ENCODE measurements at places on chromosomes 3 and 15.

DNA sequence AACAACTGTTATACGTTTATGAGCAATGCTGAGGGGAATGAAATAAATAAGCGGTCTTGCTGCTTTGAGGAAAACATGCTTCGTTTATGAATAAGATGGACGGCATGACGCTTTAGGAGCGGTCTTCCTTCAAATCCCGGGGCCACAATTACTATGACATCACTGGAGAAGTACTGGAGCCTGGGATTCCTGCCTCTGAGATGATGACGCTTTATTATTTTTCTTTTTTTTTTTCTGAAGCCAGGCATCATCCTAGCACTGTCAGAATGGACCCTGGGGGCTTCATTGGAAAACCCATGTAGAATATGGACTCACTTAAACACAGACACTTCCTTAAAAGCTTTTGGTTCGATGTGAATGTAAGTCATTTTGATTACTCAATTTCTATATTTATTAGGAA is 52.5 kb upstream of the FOXP1 start:
- ATAC-seq, result no peak

DNA sequence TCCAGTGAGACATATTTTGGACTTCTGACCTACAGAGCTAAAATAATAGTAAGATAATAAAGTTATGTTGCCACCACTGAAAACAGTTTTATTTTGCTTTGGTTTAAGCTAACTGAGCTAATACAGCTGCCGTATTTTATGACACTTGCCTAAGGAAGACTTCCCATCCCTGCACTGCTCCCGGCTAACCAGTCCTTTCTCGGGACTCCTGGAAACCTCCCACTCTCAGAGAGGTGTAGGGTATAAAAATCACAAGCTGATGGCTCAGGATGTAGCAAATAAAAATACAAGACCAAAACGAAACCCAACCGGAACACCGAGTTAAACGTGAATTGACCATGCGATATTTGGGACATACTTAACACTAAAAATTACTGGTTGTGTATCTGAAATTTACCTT is 448 bp upstream of the KBTBD12 start:
- ATAC-seq, result no peak

- ATAC-seq, result peak; percentile 98
Observed at GRCh38 chr3:51718547-51719409, 11.9 kb downstream of the GRM2 start.

GRCh38 chr3:109070211-109070610 is 47.7 kb downstream of the MORC1 start:
- no peak for ATAC-seq

DNA sequence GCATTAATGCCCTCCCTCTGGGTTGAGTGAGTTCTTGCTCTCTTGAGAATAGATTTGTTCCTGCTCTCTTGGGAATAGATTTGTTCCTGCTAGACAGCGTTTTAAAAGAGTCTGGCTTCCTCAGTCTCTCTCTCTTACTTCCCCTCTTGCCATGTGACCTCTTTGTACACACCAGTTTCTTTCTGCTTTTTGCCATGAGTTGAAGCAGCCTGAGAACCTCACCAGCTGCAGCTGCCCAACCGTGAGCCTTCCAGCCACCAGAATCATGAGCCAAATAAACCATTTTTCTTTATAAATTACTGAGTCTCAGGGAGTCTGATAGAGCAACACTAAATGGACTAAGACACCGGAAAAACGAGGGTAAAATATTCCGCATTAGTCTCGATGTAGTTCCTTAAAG is 253.6 kb downstream of the CNTN6 start:
- no peak for ATAC-seq

DNA sequence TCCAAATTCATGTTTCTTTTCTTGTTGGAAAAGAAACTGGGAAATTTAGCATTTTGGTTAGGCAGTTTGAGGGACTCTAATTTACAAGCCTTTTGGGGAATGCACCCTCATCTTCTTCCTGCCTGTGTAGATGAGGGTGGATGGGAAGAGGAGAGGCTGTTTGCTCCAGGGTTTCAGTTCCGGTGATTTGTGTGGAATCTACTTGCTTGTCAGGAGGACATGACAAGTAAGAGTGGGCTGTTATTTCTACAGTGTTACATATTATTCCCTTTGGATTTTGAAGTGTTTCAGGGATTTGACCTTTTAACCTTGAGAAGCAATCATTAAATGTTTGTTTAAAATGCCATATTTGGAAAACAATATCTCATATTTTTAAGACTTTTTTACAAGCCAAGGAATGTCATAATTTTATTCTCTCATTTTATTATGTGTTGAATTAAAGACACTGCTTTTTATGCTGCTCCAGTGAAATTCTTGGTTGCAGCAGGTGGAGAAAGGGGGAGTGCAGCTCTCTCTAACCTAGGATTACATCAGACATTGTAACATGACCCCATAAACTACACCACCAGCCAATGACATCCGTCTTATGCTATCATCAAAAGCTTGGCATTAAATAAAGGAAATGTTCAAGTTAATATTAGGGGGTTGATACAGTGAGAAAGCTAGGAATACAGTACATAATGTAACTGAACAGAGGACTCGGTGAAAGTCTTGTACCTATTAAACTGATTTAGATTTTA is 30.2 kb downstream of the PLAAT1 start:
- no peak for ATAC-seq

GRCh38 chr15:77870195-77871065 is 207.1 kb downstream of the TBC1D2B start:
- peak; percentile 83 for ATAC-seq

DNA sequence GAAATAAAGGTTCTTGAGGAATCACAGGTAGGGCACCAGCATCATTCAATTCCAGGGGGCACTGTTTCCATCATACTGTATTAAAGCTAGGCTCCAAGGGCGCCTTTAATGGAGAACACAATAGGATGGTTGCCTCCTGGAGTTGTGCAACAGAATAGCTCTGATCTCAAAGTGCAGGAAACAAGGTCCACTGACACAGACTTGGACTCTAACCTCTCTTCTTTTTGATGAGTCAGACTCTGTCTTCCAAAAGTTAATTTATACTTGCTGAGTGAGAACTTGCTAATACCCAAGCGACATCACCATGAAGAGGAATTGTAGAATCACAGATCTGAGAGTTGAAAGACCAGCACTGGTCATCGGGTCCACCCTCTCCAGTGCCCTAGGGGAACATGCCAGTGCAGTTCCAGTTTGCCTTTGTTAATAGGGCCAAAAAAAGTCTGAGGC is 94.4 kb upstream of the PHLDB2 start:
- no peak for ATAC-seq

DNA sequence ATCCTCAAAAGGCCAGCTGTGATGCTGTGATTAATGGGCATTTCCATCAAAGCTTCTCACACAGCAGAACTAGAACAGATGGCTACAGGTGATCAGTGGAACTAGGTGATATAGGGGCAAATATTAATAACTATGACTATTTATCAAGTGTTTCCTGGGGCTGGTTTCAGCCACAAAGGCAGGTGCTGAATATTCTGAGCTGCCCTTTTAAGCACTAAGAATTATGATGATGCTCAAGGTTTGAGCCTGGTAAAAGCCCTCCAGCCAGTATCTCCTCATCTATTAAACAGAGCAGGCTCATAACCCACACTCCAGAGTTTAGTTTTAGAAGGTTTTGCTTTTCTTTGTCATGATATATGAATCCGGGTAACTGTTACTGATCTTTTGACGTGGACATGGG is 129.5 kb upstream of the ACP3 start:
- no peak for ATAC-seq

DNA sequence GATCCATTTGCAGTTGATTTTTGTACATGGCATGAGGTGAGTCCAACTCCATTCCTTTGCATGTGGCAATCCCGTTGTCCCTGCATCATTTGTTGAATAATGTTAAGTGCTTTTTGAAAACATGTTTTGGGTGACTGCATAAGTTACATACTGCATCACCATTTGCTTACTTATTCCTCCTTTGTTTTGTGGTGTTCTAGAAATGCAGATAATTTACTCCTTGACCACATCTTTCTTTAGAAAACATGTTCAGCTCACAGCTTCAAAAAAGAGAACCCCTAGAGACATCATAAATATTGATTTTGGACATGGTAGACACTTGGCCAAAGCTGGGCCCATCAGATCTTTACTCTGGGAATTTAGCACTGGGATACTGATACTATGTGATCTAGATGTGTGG is 135.3 kb upstream of the DAZL start:
- ATAC-seq, result no peak

GRCh38 chr15:89514596-89515406 is 18.4 kb upstream of the RHCG start:
- ATAC-seq, result no peak

DNA sequence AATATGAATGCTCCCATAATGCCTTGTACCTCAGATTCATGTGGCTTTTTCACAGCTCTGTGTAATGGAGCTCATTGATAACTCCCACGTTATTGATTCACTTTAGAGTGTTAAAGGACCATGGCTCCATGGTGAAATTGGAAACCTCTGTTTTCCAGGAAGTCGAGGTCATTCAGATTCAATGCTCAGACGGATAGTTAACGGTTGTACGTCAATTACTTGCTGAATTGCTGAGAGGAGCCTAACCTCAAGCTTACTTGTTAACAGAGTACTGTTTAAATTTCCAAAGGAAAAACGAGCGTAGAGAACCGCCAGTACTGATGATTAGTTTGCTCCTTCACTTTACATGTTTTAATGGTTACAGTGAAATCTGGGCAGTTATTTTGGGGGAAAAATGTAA is 11.1 kb downstream of the ABHD17C start:
- no peak for ATAC-seq

GRCh38 chr3:126542340-126543241 is 16.1 kb downstream of the C3orf22 start:
- ATAC-seq, result no peak

DNA sequence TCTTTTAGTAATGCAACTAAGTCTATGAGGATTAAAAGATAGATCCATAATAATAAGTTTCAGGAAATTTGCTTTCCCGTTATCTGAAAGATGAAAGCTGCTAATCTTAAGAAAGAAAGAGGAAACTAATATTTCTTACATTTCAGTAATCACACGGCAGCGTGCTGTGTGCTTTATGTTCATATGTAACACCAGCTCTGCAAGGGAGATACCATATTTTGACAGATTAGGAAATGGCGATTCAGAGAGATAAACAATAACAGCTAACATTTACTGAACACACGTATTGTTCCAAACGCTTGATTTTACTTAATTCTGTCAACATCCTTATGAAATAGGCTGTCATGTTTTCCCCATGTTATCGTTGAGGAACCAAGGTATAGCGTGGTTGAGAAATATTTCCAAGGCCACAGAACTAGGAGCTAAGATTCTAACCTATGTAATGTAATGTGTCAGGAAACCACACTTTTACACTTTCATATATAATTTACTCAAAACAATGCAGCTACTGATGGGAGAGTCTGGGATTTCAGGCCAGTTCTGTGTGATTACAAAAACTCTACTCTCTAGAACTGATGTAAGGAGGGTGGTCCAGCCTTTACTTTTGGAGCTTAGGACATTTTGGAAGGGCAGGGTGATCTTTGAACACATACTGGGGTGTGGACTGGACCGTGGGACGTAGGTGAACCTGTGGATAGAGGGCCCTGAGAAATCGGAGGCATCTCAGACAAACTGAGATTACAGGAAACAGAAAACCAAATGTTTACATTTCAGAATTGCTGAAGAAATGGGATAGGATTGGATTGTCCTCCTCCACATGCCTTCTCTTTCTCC is 100.6 kb downstream of the IL1RAP start:
- ATAC-seq, result no peak

- no peak for ATAC-seq
Observed at GRCh38 chr3:193767353-193768069, 174.5 kb downstream of the OPA1 start.

GRCh38 chr3:150261418-150261817 is 146.7 kb upstream of the TSC22D2 start:
- ATAC-seq, result no peak

GRCh38 chr15:71261909-71262308 is 146.6 kb downstream of the THSD4 start:
- peak; percentile 92 for ATAC-seq

DNA sequence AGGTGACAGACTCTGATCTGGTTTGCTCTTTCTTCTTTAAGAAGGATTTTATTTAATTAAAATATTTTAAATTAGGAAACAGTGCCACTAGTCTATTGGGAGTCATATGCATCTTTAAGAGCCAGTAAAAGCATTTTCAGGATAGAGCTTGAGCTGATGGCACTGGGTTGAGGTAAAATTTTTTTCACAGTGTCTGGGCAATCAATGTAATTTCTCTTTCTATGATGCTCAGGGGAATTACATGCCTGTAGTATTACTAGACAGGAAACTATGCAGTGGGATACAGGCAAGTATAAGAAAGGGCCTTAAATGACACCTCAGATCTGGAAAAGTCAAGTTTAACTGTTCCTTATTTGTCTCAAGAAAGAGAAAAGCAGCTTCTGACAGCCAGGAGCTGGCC is 76.4 kb downstream of the GAP43 start:
- peak; percentile 82 for ATAC-seq

DNA sequence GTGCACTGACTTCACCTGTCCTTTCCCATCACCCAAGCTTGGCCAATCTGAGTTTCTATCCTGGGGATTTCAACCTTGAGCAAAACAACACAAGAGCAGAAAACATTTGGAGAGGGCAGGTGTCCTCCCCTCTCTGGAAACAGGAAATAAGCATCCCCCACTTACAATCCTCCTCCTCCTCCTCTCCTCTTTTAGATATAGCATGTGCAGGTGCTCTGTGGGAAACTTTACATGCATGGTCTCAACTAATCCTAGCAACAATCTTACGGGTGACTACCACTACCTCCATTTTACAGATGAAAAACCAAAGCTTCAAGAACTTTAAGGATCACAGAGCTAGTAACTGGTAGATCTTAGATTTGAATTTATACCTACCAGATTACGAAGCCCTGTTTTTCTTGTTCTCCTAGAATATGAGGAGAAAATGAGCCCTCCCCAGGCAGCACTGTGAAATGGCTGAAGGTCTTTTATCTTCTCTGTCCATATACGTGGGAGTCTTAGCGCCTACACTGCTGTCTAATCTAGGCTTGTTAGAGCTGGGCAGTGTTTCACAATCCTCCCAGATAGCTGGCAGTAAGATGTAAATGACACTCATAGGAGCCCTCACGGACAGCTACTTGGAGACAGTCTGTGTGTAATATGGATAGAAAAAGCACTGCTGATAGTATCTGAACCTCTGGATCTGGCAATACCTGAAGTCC is 301.2 kb upstream of the PROK2 start:
- no peak for ATAC-seq

DNA sequence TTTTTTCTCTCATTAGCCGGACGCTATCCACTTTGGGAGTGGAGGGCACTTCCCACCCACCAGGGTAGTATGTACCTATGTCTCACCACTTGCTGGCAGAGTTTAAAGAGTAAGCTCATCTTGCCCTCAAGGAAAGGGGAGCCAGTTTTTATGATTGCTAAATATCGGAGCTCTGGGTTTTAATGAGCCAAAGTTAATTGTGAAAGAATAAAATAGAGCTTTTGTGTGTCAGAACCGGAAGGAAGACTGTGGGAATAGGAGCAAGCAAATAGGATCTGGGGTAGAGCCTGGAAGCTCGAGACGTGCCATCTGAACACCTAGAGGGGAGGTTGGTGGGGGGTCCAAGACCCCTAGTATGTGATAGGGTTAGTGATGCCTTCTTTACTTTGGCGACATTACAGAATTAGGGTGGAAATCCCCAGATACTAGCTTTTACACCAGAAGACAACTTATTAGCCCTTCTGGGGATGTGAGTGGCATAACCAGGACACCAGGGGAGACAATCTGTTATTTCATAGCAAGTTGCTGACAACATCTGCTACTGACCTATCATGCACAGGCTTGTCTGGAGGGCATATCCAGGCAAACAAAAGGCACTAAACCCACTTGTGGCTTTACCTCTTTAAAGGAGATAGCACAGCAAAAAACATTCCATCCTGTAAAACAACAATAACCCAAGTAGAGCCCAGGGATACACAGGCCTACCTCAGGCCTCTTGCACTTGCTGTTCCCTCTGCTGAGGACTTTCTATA is 333.8 kb downstream of the ZNF621 start:
- ATAC-seq, result no peak
